ENCODE measurements at places on chromosomes 7 and 10. TPM values are rescaled to one million over a fixed set of nuclear protein-coding genes. Genes with fewer than 3 reads are reported as not detected.

DNA sequence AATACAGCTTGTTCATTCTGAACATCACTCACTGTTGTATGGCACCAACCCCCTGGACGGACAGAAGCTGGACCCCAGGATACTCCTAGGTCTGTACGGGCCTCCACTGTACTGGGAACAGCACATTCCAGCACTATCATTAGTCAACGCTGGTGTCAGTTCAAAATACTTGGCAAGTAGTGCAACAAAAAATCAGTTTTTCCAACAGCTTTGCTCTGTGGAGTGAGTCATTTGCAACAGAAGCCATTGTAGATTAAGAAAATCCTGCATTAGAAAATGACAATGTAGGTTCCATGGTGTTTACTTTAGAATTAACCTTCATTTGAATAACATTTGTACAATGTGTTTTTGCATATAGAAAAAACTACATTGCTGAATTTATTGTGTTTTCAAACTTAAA lies 266.6 kb downstream of the HDAC9 start:
- DNase-seq = no peak
- no peak overlapping the region for H3K27ac ChIP-seq
- peaks cover 6% of the 10 kb centered on the region for H3K4me1 ChIP-seq
- no peak overlapping the region for H3K4me3 ChIP-seq
- H3K36me3 ChIP-seq = no peaks in the 10 kb centered on the region
- no peaks in the 10 kb centered on the region for H3K27me3 ChIP-seq

DNA sequence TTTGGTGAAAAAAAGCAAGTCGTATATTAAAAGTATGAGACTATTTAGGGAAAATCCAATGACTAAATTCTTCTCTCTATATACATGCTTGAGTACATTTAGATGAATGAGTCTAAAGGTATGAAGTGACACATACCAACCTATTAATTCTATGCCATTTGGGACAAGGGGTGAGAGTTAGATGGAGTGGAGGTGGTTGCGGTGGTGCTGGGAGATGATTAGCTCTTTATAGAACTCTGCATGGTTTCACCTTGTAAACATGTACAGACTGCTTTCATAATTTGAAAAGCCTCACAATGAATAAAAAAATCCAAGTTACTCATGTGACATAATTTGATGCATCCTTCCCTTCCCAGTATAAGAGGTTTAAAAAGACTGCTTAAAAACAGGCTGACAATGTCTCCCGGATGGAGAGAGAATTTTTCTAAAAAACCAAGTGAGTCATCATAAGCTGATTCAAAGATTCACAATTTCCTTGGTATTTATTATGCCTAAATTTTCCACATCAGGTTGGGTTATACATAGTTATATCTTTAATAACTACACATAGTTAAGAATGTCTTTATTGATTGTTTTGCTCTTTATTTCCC lies 572.8 kb downstream of the REEP3 start:
- H3K27me3 ChIP-seq = no peaks in the 10 kb centered on the region
- DNase-seq = no peak
- H3K36me3 ChIP-seq = no peaks in the 10 kb centered on the region

DNA sequence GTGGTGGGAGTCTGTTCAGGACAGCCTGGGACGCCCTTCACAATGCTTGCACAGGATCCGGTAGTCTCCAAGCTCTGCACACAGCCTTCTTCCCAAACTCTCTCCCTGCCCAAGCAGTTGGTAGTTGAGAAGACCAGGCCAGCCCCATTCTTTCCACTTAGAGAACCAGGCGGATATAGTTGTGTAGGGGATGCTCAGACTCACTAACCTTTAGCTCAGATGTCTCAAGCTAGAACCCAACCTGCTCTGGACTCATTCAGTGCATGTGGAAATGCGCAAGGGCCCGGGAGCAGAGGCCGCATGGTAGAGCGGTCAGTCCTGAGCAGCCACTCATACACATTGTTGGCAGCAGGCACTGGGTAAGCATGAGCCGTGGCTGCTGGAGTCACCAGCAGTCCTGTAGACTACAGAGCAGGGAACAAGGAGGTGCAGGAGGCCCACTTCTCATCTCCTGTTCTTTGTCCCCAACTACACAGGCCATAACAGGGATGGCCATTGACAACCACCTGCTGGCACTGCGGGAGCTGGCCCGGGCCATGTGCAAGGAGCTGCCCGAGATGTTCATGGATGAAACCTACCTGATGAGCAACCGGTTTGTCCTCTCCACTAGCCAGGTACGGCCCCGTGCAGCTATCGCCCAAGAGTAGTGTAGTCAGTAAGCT lies 17.2 kb upstream of the C10orf53 start:
- no peak for DNase-seq
- no peak overlapping the region for H3K27ac ChIP-seq
- no peaks in the 10 kb centered on the region for H3K4me1 ChIP-seq
- H3K27me3 ChIP-seq = no peaks in the 10 kb centered on the region
- H3K36me3 ChIP-seq = no peaks in the 10 kb centered on the region

The UCMA gene
- total RNA-seq = not detected

DNA sequence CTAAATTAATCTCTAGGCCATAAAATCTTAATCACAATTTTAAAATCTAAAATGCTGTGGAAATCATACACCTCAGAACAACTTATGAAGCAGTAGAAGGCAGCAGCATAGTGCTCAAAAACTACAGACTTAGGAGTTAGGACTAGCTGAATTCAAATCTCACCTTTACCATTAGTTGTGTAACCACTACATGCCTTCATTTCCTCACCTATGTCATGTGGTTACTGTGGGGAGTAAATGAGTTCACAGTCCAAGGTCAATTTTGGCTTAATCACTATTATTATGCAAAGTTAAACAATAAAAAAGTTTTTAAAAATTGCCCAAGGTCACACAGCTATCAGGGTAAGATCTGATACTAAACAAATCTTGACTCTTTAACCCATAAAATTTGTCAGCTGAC lies 37.0 kb downstream of the SNX13 start:
- DNase-seq = no peak
- no peak overlapping the region for H3K27ac ChIP-seq
- no peak overlapping the region for H3K4me3 ChIP-seq
- H3K4me1 ChIP-seq = no peaks in the 10 kb centered on the region

The FAM241B gene
- not detected for total RNA-seq

GRCh38 chr10:21076381-21076780 lies 179.3 kb upstream of the NEBL start:
- H3K27me3 ChIP-seq = no peaks in the 10 kb centered on the region
- H3K36me3 ChIP-seq = no peaks in the 10 kb centered on the region
- H3K4me3 ChIP-seq = no peak overlapping the region
- no peaks in the 10 kb centered on the region for H3K4me1 ChIP-seq
- DNase-seq = no peak
- no peak overlapping the region for H3K27ac ChIP-seq

The GRM8 gene
- not detected for total RNA-seq

DNA sequence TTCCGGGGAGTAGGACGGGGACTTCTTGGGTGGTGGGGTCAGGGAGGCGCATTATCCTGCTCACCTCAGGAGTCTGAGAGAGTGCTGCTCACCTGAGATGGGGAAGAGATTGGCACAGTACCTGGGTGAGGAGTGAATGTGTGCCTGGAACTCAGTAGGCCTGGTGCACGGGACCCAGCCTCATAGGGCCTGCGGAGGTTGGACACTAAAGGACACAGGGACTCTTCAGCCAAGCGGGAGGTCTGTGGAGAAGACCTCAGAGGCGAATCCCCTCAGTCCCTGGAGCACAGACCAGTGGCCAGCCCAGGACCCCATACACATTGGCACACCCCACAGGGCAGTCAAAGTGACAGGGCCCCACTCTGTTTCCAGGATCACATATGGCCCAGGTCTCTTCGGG lies 73.2 kb downstream of the OAT start:
- DNase-seq = no peak
- H3K36me3 ChIP-seq = no peaks in the 10 kb centered on the region
- H3K27me3 ChIP-seq = no peaks in the 10 kb centered on the region
- H3K4me3 ChIP-seq = no peak overlapping the region
- H3K4me1 ChIP-seq = peaks cover 7% of the 10 kb centered on the region

GRCh38 chr7:52257890-52258289 lies 777.5 kb upstream of the POM121L12 start:
- H3K27ac ChIP-seq = no peak overlapping the region
- H3K4me1 ChIP-seq = no peaks in the 10 kb centered on the region
- H3K4me3 ChIP-seq = no peak overlapping the region
- H3K36me3 ChIP-seq = no peaks in the 10 kb centered on the region
- no peak for DNase-seq

The FXYD4 gene
- not detected for total RNA-seq

- no peak for DNase-seq
- no peaks in the 10 kb centered on the region for H3K4me1 ChIP-seq
- no peak overlapping the region for H3K27ac ChIP-seq
- H3K4me3 ChIP-seq = no peak overlapping the region
These were observed 73.6 kb downstream of the RELN start for GRCh38 chr7:103915680-103916357.

- no peaks in the 10 kb centered on the region for H3K4me1 ChIP-seq
- DNase-seq = no peak
These were observed 14.8 kb upstream of the FLNC start for GRCh38 chr7:128815289-128815942.

GRCh38 chr7:147658392-147658967 lies 932.1 kb upstream of the C7orf33 start:
- H3K4me3 ChIP-seq = no peak overlapping the region

DNA sequence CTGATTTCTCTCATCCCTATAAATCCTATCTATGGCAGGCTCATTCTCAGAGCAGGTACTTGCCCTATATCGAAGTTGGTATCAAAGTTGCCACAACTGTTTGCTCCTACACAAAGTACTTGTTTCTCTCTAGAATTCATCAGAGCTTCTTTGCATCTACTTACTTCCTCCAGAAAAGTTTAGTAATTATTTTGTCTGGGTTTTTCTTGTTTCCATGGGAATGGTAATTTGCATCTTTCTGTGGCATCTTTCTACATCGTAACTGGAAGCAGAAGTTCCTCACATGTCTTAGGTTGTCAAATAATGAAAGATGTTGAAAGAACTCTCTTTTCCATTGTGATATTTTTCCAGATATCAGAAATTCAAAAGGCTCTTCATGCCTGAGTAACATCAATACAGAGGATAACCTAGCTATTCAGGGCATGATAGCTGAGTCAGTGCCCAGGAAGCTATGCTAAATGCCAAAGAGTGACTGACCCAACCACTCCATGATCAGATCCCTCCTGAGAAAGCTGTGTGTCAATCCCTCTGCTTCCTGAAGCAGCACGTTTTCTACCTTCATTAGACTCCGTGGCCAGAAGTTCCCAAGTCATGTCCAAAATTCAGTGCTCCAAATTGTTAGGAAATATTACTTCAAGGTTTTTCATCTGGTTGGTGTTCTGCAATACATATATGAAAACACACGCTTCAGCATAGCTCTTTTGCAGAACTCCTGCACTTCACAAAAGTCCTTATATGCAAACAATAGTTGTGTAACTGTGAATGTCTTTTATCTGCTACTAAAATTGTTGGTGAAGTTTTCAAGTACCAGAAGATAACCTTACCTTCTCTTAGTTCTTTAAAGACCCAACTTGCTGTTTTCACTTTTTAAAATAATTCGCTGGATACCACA lies 216.5 kb downstream of the VTI1A start:
- H3K36me3 ChIP-seq = peaks cover 4% of the 10 kb centered on the region

The HOXA1 gene
- not detected for total RNA-seq

- H3K27ac ChIP-seq = peak overlapping the region; percentile 14
- H3K27me3 ChIP-seq = no peaks in the 10 kb centered on the region
- DNase-seq = peak; percentile 2
- no peaks in the 10 kb centered on the region for H3K4me1 ChIP-seq
- peaks cover 33% of the 10 kb centered on the region for H3K36me3 ChIP-seq
These were observed 40.9 kb downstream of the PPIF start for GRCh38 chr10:79387974-79388850.

The AKR1C8 gene
- not detected for total RNA-seq

DNA sequence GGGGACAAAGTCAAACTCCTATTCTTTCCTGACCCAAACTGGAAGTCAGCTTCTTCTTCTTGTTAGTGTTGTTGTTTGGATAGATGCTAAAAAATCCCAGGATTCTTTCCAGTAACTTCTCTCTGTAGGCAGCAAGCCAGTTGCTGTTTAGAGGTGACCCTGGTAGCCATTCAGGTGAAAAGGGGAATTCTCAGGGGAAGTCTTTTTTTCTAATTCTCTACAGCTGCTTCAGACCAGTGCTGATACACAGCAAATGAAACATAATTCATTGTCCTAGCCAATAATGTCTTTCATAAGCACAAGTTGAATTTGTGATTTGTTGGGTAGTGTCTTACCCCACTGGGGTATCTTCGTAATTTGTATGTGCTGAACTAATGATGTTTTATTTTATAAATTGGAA lies 357.3 kb downstream of the BBS9 start:
- H3K27me3 ChIP-seq = no peaks in the 10 kb centered on the region
- no peak overlapping the region for H3K27ac ChIP-seq
- DNase-seq = no peak
- no peak overlapping the region for H3K4me3 ChIP-seq

GRCh38 chr7:118003476-118003875 lies 130.2 kb upstream of the CTTNBP2 start:
- no peak overlapping the region for H3K4me3 ChIP-seq
- DNase-seq = no peak
- H3K27me3 ChIP-seq = no peaks in the 10 kb centered on the region
- no peaks in the 10 kb centered on the region for H3K4me1 ChIP-seq

The ACHE gene
- 7.8 TPM for total RNA-seq

The ARMS2 gene
- not detected for total RNA-seq

GRCh38 chr7:153948060-153948459 lies 104.1 kb upstream of the DPP6 start:
- H3K27me3 ChIP-seq = no peaks in the 10 kb centered on the region
- H3K27ac ChIP-seq = no peak overlapping the region
- H3K4me1 ChIP-seq = no peaks in the 10 kb centered on the region
- H3K36me3 ChIP-seq = no peaks in the 10 kb centered on the region
- no peak for DNase-seq

The MNX1 gene
- not detected for total RNA-seq

DNA sequence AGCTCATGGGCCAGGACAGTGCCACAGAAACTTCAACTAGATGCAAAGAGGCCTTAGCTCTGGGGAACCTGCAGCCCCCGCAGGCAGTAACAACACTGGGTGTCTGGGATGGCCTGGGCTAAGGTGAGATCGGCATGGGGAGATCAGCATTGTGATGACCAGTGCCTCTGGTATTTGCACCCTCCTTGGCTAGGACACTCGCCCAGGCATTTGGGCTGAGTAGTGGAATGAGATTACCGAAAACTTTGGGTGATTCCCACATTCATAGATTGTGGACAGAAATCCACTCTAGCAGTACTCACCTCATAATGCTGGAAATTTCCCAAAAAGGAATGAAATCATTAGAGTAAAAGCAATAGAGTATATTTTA lies 70.6 kb upstream of the ZMIZ2 start:
- no peak for DNase-seq
- no peak overlapping the region for H3K27ac ChIP-seq
- peaks cover 54% of the 10 kb centered on the region for H3K36me3 ChIP-seq

The SLC13A1 gene
- not detected for total RNA-seq

GRCh38 chr10:5609952-5610616 lies 56.3 kb downstream of the ASB13 start:
- no peak for DNase-seq
- no peaks in the 10 kb centered on the region for H3K36me3 ChIP-seq
- peaks cover 11% of the 10 kb centered on the region for H3K4me1 ChIP-seq
- peak overlapping the region; percentile 82 for H3K27ac ChIP-seq
- H3K4me3 ChIP-seq = no peak overlapping the region

The GNG11 gene
- total RNA-seq = 28.4 TPM

The NFKB2 gene
- total RNA-seq = 89.2 TPM
